NCI-H524 (cell line): ENCODE measurements at places on chromosomes 13 and 19.
A peak's percentile ranks its signal among the peaks of the same experiment; 100 is the strongest.

GRCh38 chr19:48405850-48406249 lies 12.4 kb downstream of the GRIN2D start:
- no peak for DNase-seq

DNA sequence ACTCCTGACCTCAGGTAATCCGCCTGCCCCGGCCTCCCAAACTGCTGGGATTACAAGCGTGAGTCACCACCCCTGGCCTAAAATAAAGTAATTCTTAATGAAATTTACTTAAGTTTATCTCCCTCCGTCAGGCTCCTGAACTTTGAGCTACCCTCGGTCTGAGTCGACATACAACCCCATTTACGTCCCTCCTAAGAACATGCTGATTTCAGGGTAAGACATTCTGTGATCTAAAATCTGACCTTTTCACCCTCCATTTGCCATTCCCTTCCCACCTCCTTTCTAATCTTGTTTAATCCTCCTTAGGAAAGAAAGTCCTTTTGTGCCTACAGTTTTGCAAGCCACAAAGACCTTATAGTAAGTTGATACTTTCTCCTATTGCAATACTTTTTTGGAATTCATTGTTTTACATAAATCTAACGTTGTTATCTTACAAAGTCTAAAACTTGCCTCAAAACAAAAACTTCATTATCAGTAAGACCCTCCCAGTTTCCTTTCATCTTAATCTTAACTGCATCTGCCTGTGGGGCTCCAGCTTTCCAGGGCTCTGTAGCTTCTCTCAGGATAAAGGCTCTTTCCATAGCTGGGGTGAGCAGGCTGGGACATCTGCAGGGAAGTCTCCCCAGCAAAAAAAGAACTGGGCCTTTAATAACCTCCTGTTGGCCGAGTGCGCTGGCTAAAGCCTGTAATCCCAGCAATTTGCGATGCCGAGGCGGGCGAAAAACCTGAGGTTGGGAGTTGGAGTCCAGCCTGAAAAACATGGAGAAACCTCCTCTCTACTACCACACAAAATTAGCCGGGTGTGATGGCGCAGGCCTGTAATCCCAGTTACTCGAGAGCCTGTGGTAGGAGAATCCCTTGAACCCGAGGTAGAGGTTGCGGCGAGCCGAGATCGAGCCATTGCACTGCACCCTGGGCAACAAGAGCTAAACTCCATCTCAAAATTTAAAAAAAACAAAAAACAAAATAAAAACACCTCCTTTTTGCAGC lies 143.1 kb downstream of the ZNF737 start:
- DNase-seq: no peak

GRCh38 chr13:43126420-43126819 lies 103.0 kb downstream of the DNAJC15 start:
- DNase-seq: no peak

GRCh38 chr13:69857183-69857821 lies 250.3 kb upstream of the ATXN8OS start:
- no peak for DNase-seq

GRCh38 chr19:35223084-35223790 lies 5.3 kb downstream of the FAM187B start:
- no peak for DNase-seq

DNA sequence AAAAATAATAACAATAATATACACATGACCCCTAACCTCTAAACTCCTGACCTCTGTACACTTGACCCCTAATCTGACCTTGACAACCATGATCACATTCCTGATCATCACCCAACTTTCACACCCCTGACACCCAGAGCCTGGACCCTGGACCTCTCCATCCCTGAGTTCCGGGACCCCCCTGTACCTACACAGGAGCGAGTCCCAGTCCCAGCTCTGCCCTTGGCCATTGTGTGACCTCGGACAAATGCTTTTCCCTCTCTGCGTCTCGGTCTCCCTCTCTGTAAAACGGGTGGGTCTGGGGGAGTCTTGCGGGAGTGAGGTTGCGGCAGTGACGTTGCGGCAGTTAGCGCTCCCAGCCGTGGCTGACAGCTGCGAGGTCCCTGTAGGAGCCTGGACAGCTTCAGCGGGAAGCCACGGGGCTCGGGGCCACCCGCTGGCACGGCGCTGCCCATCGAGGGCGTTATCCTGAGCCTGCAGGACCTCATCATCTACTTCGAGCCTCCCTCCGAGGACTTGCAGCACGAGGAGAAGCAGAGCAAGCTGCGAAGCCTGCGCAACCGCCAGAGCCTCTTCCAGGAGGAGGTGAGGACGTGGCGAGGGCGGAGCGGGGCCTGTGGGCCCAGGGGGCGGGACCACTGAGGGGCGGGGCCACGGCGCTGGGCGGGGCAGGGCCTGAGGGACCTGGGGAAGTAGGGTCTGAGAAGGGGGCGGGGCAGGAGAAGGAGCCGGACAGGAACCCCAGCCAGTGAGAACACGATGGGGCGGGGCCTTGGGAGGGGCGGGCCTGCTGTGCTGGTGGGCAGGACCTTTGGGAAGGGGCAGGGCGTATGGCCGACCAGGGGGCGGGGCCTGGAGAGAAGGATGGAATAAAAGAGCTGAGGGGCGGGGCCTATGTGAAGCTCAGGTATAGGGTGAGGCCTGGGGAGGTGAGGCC lies 19.2 kb downstream of the RYR1 start:
- DNase-seq: no peak

GRCh38 chr19:49680421-49681351 lies 3.6 kb downstream of the PRMT1 start:
- DNase-seq: peak; percentile 97

- DNase-seq: no peak
Measured at GRCh38 chr13:113625965-113626721, 31.9 kb downstream of the ATP4B start.

- DNase-seq: no peak
Measured at GRCh38 chr13:66036636-66037035, 1193.5 kb downstream of the PCDH9 start.

DNA sequence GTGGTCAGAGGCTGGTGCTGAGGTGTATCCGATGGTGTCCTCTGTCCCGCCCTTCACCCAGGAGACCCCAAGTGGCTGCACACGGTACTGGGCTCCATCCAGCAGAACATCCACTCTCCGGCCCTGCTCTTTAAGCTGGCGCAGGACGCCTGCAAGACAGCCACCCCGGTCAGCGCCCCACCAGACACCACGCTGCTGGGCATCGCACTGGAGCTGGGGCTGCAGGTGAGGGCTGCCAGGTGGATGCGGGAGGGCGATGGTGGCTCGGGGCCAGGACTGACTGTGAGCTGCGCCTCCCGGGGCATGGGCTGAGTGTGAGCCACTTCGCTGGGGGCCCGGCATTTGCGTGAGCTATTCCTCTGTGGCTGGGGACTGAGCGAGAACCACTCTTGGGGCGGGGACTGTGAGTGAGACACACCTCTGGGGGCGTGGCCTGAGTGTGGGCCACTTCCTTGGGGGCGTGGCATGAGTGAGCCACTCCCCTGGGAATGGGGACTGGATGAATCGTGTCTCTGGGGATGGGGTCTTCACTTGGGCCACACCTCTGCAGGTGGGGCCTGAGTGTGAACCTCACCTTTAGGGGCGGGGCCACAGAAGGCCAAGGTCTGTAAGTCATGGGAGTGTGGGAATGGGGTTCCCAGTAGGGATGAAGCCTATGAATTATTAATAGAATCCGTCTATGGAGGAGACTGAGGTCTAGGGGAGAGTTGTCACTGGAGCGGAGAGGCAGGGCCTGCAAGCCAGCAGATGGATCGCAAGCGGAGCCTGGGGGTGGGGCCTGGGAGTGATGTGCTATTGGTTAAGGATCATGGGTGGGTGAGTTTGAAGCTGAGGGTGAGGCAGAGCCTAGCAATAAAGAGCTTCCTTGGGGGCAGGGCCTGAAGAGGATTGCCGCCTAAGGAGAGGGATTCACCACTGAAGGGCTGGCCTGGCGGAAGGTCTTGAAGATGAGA lies 30.5 kb downstream of the ZSWIM4 start:
- DNase-seq: no peak

GRCh38 chr19:48501494-48502349 lies 9.9 kb downstream of the LMTK3 start:
- no peak for DNase-seq

DNA sequence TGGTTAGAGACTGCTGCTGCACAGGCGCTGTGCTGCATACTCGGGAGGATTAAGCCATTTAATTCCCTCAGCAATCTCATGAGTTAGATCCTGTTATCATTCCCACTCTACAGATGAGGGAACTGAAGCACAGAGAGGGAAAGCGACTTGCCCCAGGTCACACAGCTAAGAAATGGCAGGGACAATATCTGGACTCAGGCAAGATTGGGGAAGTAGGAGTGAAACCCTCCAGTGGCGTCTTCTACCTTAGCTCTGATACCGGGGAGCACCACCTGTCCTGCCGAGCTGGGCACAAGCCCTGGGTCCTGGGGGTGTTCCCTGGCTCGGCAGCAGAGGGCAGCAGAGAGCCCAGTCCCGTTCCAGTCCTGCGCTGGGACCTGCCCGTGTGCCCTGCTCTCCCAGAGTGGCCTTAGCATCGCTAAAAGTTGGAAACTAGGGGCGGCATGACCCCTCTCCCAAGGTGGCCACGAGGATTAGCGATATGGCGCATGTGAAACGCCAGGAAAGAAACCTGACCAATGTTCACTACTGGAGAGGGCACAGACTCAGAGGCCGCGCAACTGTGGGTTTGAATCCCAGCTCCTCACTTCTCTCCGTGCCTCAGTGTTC lies 20.5 kb downstream of the CYTH2 start:
- peak; percentile 65 for DNase-seq

DNA sequence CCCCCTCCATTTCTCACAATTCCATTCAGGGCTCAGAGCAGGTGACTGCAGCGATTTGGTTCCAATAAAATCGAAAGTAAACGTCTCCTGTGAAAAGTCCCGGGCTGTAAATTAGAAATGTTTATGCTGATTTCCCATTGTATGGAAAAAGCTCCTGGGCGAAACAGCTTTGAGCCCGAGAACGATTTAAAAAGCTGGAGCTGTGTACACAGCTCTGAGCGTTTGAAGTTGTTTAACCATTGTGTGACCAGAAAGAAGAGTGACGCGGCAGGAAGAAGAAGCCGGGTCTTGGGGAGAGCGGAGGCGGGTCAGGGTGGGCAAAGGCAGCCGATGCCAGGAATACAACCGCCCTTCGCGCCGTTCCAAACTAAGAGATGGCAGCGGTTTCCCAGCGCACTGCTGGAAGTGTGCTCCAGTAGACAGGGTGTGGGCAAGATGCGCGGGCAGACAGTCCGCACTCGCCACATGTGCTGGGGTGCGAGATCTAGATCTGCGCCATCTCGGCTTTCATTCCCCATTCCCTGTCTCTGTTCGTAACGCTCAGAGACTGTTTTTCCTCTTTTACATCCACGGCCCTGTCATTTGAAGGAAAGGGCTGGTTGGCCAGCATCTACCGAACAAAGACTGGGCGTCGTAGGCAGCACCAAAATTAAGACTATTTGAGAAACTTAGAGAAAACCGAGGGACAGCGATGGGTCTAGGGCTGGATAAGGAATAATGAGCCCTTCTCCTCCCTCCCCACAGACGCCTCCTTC lies 960 bp upstream of the GSX1 start:
- no peak for DNase-seq

- DNase-seq: peak; percentile 24
Measured at GRCh38 chr19:45331411-45331810, 8.7 kb upstream of the CKM start.

- DNase-seq: peak; percentile 23
Measured at GRCh38 chr19:45863840-45864628, at the start of gene FOXA3. TSS of gene FOXA3 (plus strand) at chr19:45864326. CDS start at chr19:45864457, 131 bp downstream.

GRCh38 chr19:15263361-15263985 lies 31.2 kb upstream of the EPHX3 start:
- no peak for DNase-seq

- no peak for DNase-seq
Measured at GRCh38 chr13:24574847-24575246, 62.3 kb upstream of the PARP4 start.

DNA sequence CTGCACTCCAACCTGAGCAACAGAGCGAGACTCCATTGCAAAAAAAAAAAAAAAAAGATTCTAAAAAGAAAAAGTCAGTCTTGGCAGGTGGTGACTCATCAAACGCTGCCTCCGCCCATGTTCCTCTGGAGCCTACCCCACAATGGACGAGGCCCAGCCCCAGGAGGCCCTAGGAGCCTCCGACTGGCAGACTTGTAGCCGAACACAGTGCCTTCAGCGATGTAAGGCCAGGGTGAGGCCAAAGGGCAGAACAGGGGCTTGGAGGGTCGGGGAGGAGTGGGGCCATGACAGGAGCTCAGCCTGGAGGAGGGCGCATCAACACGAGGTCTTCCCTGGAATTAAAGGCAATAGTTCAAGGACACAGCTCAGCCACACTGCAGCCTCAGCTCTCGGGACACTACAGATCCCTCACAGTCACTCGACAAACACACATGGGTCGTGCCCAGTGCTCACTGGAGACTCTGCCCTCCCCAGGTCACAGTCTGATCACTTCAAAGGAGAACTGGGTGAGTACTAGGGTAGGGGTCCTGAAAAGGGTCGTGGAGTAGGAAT lies 5.1 kb downstream of the USE1 start:
- DNase-seq: no peak

- DNase-seq: no peak
Measured at GRCh38 chr19:47352095-47352494, 3.0 kb downstream of the DHX34 start.

DNA sequence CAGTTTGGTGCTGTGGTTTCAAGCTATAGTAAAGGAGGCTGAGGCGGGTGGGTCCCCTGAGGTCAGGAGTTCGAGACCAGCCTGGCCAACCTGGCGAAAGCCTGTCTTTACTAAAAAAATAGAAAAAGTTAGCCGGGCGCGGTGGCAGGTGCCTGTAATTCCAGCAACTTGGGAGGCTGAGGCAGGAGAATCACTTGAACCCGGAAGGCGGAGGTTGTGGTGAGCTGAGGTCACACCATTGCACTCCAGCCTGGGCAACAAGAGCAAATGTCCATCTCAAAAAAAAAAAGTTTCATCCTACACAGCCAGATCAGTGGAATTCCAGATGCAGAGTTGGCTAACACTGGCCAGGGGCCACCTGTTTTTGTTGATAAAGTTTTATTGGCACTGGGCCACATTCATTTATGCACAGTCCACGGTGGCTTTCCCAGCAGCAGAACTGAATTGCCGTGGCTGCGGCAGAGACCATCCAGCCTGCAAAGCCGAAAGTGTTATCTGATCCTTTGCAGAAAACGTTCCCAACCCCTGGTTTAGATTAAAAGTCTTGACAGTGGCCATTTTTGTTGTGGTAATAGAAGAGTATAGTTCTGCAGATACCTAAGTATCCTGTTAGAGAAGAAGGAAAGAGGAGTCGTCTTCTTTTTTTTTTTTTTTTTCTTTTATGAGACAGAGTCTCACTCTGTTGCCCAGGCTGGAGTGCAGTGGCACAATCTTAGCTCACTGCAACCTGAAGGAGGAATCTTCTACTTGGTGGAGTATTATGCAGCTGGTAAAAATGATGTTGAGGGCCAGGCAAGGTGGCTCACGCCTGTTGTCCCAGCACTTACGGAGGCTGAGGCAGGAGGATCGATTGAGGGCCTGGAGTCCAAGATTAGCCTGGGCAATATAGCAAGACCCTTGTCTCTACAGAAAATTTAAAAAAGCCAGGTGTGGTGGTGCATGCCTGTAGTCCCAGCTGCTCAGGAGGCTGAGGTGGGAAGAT lies 8.7 kb downstream of the NCLN start:
- no peak for DNase-seq
